Small intestine (tissue), 16 donors: ENCODE measurements at places on chromosomes 5 and 9. TPM values are rescaled to one million over a fixed set of nuclear protein-coding genes. Genes with fewer than 3 reads are reported as not detected.

DNA sequence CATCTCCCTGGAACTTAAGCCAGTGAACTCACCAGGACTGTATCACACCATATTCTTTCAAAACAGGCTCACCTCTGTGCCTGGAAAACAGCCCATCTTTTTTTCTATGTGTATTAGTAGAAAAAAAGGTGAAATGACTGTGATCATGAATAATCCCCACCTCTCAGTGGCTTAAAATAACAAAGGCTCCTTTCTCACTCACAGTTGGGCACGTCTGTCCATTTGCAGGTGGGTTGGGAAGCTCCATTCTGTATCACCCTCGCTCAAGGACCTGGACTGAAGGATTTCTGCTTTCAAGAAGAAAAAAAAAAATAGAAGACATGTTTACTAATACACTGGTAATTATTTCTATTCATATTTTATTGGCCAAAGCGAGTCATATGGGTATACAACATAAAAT is 17.3 kb upstream of the FGF1 start:
- no peak for DNase-seq

DNA sequence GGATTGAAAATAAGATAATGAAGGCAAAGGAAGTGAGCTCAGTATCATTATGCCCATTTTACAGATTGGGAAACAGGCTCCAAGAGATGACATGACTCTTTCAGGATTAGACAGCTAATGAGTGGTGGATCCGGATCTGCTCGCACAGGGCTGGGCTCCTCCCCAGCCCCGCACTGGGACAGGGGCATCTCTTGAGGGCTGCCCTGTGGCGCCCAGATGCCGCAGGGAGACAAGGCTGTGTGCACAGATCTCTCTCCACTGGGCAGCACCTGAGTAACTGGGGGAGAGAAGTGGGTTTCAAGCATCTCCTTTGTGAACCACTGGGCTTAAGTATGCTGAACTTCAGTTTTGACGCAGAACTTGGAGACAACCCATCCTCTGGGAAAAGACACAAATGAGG is 43.9 kb downstream of the ADAMTS2 start:
- no peak for DNase-seq

The PRR16 gene
- polyA plus RNA-seq = 3.0 TPM

The IFNA2 gene
- polyA plus RNA-seq = not detected

GRCh38 chr5:54313311-54314270 is 3.2 kb upstream of the ARL15 start:
- no peak for DNase-seq

DNA sequence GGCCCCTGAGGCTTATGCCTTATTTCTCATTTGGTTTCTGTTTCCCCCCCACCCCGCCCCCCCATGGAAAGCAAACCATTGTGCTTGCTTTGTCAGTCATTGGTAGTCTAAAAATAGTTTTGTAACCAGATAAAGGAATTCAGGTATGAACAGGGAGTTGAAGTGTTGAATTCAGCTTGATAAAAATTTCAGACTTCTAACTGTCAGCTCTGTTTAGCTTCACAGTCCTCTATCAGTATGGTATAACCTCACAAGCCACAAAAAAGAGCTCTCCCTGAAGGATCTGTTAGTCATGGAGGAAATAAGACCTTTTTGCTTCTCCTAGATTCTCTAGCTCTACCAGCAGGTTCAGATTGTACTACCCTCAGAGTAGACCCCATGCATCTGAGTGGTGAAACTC is 378.1 kb downstream of the TMEM38B start:
- DNase-seq = no peak

DNA sequence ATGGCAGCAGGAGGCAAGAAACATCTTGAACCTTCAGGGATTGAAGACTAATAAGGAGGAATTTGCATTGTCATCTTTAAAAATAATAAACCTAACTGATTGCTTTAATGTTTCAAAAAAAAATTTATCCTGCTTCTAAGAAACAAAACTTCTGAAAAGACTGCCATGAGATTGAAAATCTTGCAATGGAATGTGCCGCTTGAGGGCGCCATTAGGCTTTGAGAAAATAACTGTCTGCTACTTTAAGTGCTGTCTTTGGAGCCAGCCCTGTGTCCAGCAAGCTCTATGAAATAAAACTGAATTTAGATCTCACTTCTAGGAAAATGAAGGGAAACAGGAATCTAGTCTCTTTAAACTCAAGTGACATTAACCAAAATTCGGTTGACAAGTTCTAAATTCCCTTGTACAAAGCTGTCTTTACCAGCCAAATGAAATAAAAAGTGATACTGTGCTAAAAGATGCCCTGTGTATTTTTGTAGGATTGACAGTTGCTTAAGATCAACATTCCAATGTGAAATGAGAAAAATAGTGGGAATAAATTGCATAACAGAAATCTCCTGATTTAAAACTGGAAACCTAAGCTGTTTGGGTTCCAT is 79.4 kb downstream of the ESM1 start:
- peak; percentile 34 for DNase-seq

DNA sequence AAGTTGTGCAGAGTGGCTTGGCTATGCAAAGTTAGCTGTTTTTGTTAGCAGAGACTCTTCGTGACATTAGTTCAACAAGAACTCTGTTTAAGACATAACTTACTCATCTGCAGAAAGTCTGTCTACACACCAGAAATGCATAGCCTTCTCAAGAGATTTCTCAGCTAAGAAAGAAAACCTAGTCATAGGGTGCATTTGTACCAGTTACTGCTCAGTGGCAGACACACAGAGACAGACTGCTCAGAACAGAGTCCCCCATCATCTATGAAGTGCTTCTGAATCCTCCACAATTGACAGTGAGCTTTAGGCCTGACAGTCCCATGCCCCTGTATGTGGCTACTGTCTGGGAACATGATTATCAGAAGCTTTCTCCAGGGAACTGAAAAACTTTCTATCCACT is 56.1 kb upstream of the IFNK start:
- no peak for DNase-seq

The SLC34A3 gene
- 30.3 TPM for polyA plus RNA-seq

- no peak for DNase-seq
Measured at GRCh38 chr9:76751001-76751400, 13.2 kb upstream of the PCA3 start.

The TAF11L3 gene
- not detected for polyA plus RNA-seq

DNA sequence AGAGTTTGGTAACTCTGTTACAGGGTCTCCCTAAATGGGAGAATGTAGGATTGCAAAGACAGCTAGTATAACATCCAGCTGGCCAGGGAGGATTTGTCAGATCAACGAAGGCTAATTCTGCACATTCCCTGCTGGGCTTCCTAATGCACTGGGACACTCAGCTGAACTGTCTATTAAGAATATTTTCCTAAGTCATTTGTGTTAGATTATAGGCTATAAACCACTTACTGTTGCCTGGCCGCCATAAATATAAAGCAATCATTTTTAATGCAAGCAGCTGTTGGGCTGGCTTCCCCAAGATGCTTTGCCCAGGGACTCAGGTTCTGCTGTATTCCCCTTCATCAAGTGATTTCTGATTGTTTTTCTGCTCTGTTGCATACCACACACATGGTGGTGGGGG is 35.3 kb upstream of the SLIT3 start:
- DNase-seq = no peak

The WNT8A gene
- not detected for polyA plus RNA-seq

DNA sequence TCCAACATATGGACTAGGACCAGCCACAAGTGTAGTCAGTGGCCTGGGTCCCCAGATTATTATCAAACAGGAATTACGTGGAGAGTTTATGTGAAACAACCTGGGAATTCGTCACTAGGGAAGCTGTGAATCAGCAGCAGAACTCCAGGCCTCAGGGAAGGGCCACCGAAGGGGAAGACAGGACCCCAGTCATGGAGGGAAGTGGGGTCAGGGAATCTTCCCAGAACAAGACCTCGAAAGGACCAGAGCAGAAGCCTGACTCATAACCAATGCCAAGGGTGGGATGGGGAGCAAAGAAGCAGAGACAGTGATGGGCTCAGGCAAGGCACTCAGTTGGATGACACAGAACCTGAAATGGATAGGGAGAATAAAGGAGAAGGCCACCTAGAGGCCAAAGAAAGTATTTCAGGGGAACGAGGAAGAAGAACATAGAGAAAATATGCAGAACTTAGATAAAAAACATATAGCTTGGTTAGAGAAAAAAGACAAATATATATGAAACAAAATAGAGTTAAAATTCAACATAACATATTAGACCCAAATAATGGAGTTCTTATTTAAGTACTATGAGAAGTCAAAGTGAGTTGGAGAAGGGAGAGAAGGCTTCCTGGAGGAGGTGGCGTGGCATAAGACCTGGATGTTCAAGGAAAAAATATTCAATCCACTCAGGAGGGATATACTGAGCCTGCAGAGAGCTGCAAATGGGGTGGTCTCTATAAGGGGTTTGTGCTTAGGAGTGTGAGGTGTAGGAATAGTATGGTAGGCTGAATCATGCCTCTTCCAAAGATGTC is 66.7 kb upstream of the CAST start:
- peak; percentile 12 for DNase-seq

- no peak for DNase-seq
Measured at GRCh38 chr5:115271295-115272050, 8.8 kb upstream of the PGGT1B start.

The FBLL1 gene
- 1.9 TPM for polyA plus RNA-seq

DNA sequence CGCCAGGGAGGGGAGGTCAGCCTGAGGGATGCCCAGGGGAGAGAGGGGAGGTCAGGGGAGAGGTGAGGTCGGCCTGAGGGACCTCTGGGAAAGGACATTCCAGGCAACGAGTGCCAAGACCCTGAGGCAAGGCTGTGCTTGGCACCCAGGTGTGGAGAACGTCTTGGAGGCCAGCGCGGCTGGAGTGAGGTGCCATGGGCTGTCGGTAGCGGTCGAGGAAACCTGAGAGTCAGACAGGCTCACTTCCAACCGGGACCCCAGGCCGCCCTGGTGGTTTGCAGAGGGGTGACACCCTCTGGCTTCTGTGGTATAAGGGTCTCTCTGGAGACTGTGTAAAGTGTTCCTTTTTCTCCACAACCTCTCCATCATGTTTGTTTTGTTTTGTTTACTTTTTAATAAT is 82.9 kb downstream of the CACNA1B start:
- DNase-seq = no peak

GRCh38 chr9:126330536-126330935 is 3.9 kb downstream of the MVB12B start:
- DNase-seq = no peak

- DNase-seq = no peak
Measured at GRCh38 chr9:78666818-78667414, 370.0 kb downstream of the PSAT1 start.

DNA sequence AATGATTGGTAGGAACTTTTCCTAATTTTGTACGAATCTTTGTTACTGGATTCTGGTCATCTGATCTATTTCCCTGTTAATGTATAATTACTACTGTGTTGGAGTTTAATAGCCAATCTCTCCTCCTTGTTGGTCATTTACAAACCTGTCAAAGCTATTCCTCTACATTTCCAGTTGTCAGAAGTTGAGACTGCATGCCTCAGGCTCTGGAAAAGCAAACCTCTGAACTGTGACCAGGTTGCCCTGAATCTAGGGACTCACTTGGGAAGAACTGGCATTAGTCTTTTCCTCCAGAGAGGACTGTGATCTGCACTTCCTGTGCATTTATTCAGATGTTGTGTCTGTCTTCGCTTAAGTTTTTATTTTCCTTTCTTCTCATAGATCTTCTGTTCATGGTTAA is 16.1 kb downstream of the PDLIM4 start:
- no peak for DNase-seq

- no peak for DNase-seq
Measured at GRCh38 chr5:135112008-135112725, 78.1 kb upstream of the PITX1 start.

DNA sequence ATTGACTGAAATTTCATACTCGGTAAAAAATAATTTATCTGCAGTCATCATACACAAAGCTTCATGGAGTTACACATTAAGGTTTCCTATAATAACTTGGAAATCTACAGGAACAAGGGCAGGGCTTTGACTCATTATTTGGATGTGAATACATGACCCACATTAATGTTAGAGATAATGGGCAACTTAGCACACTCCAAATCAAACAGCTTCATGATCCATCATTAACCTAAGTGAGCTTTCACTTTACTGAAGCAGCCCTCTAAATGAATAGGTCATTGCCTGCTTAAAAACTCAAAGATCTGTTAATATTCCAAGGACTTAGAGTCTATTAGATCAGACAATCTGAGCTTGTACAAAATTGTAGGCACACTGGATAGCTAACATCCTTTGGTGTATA is 9.0 kb downstream of the CDH12 start:
- DNase-seq = no peak

GRCh38 chr9:20568400-20568799 is 53.9 kb downstream of the MLLT3 start:
- no peak for DNase-seq

The RASGEF1C gene
- polyA plus RNA-seq = 0.40 TPM

The PFN3 gene
- polyA plus RNA-seq = not detected

DNA sequence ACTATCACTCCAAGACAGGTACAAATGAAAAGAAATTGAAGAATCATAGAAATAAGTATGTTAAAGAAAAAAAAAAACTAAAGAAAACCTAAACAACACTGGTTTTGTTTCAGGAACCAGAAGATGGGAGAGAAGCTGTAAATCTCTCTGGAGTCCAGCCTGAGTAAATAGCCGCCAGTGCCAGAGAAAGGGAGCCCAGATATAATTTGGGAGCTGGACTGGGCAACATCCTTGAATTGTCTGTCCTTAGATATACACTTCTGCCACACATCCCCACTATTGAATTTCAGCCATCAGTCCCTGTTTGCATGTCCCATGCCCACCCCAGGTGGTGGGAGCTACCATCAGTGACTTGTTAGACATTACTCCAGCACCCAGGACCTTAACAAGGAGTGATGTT is 979.6 kb downstream of the DTWD2 start:
- no peak for DNase-seq

- DNase-seq = peak; percentile 56
Measured at GRCh38 chr5:7886849-7887475, 18.0 kb downstream of the MTRR start.

The LPCAT1 gene
- 22.3 TPM for polyA plus RNA-seq

The SLC28A3 gene
- not detected for polyA plus RNA-seq

The IL33 gene
- polyA plus RNA-seq = 1.4 TPM

The EPB41L4B gene
- polyA plus RNA-seq = 94.3 TPM
